Activated T-cell treated with anti-CD3 and anti-CD28 coated beads, Interleukin-2, amount 50 U/mL, for 48 hours (primary cell): ENCODE measurements at places on chromosomes 3 and 15.

DNA sequence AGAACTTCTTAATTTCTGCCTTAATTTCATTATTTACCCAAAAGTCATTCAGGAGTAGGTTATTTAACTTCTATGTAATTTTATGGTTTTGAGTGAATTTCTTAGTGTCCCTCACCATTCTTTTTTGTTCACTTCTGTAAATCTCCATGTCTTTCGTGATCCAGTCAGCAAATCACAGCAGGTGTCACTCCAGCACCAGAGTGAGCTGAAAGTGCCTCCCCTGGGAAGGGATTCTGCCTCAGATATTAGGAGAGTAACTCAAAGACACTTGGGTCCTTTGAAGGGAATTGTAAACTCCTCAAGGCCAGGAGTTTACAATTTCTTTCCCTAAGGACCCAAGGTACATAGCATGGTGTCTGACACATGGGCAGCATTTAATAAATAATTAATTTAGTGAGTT, 207.6 kb upstream of the AZI2 start:
- no peak for DNase-seq

- DNase-seq, result no peak
These were observed 55.9 kb upstream of the GCNT3 start for GRCh38 chr15:59555696-59556095.

DNA sequence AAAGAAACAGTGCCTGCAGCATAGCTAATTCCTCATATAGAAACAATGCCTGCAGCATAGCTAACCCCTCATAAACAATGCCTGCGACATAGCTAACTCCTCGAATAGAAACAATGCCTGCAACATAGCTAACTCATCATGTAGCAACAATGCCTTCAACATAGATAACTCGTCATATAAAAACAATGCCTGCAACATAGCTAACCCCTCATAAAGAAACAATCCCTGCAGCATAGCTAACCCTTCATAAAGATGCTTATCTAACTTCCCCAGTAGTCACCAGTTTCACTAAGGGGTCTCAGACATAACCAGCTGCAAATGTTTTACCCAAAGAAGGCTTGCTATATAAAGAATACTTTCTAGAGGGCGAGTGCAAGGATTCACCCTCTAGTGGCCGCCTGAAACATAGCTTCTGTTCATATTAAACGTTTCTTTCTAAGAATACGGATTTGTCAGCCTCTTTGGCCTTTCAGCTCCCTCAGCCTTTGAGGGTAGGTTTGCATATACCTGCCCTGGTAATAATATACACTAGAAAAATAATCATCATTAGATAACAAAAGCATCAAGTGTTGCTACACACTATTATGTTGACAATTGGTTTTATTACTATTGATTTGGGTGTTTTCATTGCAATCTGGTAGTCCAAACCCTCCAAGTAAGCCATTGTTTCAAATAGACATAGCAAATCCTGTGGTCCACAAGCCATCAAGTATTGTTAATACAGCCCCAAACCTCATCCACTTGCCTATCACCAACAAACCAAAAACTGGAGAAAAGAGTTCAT, 44.4 kb upstream of the FAN1 start:
- DNase-seq, result no peak

DNA sequence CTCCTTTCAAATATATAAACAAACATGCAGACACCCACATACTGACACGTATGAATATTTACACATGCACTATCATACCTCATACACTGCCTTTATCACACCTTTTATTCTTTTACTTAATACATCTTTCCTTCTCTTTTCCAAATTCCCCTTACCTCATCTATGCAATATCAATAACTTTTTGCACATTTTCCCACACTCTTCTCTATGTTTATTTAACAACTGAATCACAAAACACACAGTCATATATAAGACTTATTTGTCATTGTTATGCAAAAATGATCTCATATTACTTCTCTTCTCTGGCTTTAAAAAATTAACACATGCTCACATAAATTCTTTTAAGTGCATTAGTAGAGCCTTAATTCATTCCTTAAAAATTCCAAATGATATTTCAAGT, 461.4 kb downstream of the DIPK2A start:
- no peak for DNase-seq

DNA sequence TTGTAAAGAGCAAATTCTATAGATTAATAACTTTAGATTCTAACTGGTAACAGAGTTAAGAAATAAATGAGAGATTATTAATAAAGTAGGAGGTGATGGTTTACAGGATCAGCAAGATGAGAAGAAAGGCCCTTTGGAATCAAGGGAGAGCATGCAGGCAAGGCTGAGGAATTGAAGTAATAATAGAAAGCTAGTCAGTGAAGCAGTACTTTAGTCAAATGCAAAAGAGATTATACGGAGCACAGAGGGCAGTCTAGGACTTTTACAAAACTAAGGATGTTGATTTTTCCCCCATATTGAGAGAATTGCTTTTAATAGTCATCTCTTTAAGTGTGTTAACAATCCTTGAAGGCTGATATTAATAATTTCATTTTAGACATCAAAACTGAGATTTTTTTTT, 146.4 kb downstream of the ROBO2 start:
- DNase-seq, result no peak

DNA sequence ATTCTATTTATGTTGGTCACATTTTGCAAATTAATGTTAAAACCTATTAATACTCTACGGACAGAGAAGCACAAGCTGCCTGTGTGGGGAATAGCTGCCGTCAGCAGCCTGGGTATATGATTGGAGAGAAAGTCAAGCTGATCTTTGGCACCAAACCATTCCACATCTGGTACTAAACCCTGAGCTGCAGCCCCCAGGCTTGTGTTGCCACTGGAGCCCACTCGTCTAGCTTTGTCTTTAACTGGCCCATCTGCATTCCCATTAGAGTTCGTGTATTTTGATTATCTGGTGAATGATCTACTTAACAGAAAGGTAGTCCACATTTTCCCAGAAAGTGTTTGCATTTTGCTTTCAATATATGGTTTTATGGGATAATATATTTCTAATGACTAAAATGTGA, 5.4 kb downstream of the NDUFB4 start:
- DNase-seq, result no peak

DNA sequence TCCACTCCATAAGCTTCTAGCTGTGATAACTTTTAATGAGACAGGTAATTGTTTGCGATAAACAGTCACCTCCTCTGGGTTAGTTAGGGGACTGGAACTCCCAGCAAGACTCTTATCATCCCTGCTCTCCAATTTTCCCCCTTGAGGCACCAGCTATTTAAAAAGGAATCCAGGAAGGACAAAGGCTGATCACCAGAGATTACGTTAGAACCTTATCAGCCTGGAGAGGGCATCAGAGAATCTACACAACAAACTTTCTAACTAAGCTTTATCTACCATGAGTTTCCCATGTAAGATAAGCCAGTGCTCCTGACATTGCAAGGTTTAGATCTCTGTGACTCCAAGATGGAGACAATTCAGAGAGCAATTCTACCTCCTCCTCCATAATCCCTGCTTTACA, 31.3 kb downstream of the GPR176 start:
- no peak for DNase-seq

DNA sequence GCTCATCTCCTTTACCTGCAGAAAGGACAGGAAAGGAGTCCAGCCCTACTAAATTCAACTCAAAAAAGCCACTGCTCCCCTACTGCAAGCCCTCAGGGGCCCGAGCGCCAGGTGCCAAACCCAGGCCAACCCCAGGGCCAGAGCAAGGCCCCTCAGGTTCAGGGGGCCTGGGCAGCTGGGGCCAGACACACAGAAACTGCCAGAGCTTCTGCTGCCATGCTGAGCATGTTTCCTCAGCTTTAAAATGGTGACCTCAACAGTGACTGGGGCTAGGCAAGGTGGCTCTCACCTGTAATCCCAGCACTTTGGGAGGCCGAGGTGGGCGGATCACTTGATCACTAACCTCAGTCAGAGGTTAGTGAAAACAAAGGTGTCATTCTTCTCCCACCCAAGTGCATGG, 38.8 kb downstream of the KLHL25 start:
- DNase-seq, result no peak

DNA sequence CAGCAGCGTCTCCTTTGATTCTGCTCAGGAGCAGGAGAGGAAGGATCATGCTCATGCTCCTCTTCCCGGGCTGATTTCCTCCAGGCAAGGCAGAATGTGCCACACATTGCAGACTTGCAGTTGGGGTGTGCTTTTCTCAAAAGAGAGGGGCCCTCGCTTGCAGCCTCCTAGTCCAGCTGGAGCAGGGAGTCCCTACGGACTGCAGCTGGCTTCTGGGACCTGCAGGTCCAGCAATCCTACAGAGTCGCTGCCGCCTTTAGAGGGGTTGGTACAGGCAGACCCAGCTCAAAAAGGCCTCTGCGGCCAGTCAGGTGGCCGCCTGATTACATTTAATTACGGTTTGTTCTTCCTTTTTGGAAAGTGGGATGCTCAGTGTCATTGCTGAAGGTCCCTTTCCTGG, 173.9 kb downstream of the NSMCE3 start:
- no peak for DNase-seq

DNA sequence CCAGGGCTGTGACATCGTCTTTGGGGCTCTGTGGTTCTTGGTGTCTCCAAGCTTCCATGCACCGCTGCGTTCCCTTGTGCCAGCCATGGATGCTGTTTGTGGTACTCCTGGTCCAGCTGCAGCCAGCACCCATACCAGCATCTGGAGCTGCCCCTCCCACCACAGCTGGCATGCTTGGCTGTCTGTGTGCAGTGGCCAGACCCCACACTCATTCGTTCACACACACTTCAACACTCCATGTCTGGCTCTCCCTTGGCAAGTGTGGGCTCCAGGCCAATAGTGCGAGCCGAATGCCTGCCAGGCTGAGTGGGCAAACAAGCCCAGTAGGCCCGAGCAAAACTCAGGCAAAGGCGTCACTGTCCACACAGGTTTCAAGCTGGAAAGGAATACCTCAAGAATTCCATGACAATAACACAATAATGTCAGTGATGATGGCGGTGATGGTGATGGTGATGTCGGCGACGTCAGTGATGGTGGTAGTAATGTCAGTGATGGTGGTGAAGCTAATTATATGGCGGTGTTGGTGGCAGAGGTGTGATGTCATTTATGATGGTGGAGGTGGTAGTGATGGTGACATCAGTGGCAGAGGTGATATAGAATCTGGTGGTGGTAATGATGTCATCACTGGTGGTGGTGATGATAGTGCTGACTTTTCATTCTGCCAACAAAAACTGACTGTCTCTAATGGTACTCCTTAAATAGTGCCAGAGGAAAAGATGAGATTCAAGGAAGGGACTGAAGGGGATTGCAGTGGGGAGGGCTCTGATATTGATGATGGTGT, 19.3 kb downstream of the TBC1D21 start:
- no peak for DNase-seq

GRCh38 chr3:3765661-3766060, 33.6 kb upstream of the LRRN1 start:
- no peak for DNase-seq

DNA sequence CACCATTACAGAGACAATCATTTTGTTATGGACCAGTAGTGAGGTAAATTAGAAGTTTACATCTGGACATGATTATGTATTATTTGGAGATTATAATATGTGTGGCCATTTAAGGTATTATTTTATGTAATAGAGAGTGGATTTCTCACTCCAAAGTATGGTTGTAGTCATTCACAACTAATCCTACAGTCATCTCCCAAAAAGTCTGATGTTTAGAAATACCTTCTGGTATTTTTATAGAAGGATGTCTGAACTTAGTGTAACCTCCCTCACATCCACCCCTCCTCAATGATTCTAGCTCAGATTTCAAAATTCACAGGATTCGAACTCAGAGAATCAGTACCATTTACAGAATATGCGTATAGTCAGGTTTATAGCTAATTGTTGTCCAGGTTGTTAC, 346.6 kb upstream of the MEIS2 start:
- DNase-seq, result no peak

- no peak for DNase-seq
These were observed 6.7 kb downstream of the RNU6-1 start for GRCh38 chr15:67832897-67833709.

- peak; percentile 39 for DNase-seq
These were observed 5.8 kb downstream of the TLE3 start for GRCh38 chr15:70091726-70092463.

DNA sequence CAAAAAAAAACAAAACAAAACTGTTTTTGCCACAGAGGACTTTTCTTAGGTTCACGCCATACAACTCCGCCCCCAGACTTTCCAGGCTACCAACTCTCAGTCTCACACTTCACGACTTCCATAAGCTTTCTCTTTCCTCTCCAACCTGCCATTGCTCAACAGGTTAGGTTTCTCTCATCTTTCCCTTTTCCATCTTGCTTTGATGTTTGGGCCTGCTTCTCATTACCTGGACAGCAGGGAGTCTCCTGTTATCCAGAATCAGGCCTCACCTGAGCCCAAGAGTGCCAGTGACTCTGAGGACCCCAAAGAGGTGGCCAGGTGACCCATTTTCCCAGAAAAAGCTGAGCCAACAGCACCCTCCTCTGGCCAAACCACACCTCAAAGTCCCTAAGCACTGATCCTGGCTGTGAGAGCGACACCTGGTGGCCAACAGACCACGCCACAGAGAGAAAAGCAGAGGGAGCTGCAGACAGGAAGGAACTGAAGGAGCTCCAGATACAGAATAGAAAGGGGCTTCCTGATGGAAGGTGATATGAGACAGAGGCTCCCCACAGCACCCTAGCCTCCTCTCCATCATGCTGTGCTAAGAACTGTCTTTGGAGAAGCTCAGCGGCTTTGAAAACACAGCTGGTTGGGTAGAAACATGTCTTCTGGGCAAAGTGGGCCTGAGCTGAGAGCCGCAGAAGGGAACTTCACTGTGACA, 4.0 kb downstream of the CCDC51 start:
- DNase-seq, result peak; percentile 91

GRCh38 chr3:186286114-186286513, 75.9 kb downstream of the DGKG start:
- DNase-seq, result no peak

DNA sequence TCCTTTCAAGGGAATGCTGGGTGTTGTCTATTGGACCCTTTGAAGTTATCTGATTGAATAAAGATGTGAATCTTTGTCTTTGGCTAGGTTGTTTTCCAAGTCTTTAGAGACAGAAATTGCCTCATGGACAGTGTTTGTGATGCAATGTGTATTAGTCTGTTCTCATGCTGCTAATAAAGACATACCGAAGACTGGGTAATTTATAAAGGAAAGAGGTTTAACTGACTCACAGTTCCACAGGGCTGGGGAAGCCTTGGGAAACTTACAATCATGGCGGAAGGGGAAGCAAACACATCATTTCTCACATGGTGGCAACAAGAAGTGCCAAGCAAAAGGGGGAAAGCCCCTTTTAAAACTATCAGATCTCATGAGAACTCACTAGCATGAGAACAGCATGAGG, 88.8 kb upstream of the PLXND1 start:
- DNase-seq, result no peak

GRCh38 chr15:82810061-82810889, 847 bp downstream of the WHAMM start:
- peak; percentile 47 for DNase-seq
